ENCODE measurements at places on chromosomes 2 and 18. TPM values are rescaled to one million over a fixed set of nuclear protein-coding genes. Genes with fewer than 3 reads are reported as not detected.

GPBAR1 gene
- total RNA-seq: 0.58 TPM

COL5A2 gene
- 51.9 TPM for total RNA-seq

CGREF1 gene
- total RNA-seq: 2.6 TPM

- H3K27ac ChIP-seq: no peak overlapping the region
- no peaks in the 10 kb centered on the region for H3K36me3 ChIP-seq
- peaks cover 21% of the 10 kb centered on the region for H3K4me1 ChIP-seq
- H3K4me3 ChIP-seq: no peak overlapping the region
- peaks cover 5% of the 10 kb centered on the region for H3K27me3 ChIP-seq
- no peak for DNase-seq
Measured at GRCh38 chr2:222450021-222450420, 25.7 kb downstream of the SGPP2 start.
